ENCODE measurements at places on chromosomes 2 and 18.

DNA sequence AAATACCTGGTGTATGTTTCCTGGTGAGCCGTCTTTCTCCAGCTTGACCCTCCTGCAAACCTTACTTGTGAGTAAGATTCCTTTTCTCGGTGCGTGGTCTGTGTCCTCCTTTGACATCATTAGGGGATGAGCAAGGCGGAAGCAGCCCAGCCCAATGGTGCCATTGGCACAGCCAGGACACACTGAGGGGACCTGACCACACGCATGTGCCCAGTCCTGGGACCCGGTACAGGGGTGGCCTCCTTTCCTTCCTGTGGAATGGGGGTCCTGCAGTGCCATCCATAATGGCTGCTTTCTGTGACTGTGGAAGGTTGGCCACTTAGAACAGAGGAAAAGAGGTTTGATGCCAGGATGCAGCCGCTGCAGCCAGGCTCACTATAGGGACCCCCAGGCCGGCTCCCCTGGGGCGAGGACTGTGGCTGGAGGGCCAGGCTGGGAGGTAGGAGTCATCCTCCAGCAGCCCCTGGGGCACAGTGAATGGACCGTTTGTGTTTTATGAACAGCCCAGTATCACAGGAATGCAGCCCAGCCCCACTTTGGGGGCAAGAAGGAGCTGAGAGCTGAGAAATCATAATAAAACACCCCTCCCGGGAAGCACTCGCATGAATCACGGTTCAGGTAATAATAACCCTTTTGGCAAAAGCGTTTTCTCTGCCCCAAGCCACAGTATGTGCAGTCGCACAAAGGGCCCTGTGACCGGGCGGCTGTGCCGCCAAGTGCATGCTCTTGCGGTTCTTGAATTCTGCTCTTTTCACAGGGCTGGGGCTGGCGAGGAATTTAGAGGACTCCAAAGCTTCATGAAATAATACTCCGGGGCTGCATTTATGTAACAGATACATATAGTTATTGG is 73.2 kb downstream of the ASB1 start:
- no peak for DNase-seq

DNA sequence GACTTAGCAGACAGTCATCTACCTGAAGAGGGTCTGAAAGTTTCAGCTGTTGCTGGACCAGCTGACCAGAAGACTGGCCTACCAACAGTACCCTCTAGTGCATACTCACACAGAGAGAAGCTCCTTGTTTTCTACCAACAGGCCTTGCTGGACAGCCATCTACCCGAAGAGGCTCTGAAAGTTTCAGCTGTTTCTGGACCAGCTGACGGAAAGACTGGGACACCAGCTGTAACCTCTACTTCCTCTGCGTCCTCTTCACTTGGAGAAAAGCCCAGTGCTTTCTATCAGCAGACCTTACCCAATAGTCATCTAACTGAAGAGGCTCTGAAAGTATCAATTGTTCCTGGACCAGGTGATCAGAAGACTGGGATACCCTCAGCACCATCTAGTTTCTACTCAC is 63.2 kb downstream of the ALMS1 start:
- DNase-seq: no peak

DNA sequence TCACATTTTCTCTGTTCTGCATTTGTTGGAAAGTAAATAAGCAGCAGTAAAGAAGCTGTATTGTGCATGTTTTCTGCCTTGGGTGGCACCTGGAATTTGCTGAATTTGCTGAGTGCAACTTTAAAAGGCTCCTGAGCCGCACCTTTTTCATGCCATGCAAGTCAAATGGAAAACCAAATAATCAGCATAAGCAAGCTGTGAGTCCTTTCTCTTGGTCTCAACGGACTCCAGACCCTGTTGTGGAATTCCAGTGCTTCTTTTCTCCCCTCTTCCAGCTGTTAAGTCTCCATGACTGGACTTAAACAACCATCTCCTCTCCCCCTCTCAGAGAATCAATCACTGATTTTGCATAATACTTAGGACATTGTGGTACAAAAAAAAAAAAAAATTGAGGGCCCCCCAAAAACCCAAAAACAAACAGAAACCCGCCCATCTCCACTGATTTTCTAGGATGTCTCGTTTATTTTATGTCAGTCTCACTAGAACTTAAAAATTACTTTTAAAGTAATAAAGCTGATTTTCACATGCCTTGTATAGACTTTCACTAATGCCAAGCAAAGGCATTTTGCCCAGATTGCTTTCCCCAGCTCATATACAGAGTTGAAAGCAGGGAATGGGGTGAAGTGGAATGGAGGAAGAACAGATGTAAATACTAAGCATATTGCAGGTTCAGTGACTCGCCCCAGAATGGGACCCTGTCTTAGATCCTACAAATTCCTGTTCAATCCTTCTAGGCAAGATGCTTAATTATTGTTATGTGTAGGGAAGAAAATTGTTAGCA is 5.1 kb upstream of the CETN1 start:
- DNase-seq: no peak

GRCh38 chr2:16821692-16822091 is 156.1 kb upstream of the CYRIA start:
- DNase-seq: no peak

DNA sequence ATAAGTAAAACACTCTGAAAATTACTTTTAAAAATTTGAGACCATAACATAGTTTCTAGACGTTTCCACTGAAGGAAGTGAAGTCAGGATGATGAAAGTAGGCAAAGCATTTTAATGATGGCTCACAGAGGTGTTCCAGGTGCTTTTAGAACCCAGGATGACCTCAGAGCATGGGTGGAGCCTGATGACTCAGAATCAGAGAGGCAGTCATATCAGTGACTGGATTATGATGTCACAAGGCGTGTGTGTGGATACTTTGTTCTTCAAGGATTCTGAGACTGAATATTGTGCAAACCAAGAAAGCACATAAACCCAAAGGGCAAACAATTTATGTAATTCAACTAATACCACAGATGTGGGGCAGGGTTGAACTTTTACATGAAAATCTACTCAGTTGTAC is 208.0 kb upstream of the FBXO11 start:
- DNase-seq: peak; percentile 67

GRCh38 chr2:122031544-122032263 is 276.3 kb downstream of the TSN start:
- DNase-seq: no peak

- no peak for DNase-seq
Observed at GRCh38 chr2:163341426-163341825, 394.4 kb downstream of the FIGN start.
